ENCODE measurements at places on chromosomes 5 and 9.

DNA sequence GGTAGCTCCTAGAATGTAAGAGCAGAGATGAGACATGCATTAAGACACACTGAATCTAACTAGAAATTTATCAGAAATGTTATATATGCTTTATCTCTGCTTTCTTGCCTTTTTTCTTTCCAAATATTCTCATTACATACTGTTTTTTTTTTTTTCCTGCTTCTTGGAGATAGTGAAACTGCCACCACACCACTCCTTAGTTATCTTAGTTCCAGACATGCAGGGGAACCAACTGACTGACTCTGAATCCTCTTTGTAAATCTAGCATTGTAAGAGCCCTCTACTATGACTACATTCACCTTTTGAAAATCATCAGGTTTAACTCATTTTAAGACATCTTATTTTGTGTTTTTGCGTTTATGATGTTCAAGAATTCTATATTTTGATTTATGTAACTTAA is 181.3 kb upstream of the ST8SIA4 start:
- peak; percentile 26 for DNase-seq

GRCh38 chr9:101201630-101202029 is 173.1 kb downstream of the PLPPR1 start:
- no peak for DNase-seq

DNA sequence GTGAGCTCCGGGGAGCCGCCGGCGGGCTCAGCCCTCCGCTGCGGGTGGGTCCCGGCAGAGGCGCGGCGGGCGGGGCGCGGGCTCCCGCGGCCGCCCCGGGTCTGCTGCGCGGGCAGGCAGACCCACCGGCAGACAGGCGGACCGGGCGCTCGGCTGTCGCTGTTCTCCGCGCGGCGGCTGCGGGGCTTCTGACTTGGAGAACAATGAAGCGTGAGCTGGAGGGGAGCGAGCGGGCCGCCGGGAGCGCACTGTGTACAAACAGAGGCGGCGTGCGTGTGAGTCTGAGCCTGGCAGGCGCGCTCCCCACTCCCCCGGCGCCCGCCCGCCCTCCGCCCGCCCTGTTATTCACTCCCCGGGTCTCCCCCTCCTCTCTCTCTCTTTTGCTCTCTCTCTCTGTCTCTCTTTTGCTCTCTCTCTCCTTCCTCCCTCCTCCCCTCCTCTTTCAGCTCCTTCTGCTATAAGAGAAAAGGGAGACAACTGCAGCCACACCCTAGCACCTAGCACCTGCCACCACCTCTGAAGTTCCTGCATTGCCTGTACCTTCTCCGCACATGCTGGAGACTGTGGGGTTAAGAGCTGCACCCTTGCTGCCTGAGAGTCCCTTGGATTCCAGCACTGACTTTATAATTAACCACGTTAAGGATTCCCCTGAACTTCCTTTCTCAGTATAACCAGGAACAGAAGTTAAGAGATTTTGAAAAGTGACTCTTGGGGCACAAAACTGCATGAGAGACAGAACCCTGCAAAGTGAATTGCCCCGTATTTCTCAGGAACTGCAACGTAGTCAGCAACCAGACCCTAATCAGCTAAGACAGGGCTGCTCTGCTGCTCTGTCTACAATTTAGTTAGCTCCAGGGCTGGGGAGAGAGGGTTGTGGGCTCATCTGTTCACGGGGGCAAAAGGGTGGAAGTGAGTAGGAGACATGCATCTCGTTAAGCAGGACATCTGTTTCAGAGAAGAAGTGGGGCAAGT is at the start of gene EDIL3:
Gene EDIL3, minus strand, starts transcription at position 277 of the 972 bp plus-strand sequence. CDS start 506 bp downstream, outside the sequence.
- no peak for DNase-seq

DNA sequence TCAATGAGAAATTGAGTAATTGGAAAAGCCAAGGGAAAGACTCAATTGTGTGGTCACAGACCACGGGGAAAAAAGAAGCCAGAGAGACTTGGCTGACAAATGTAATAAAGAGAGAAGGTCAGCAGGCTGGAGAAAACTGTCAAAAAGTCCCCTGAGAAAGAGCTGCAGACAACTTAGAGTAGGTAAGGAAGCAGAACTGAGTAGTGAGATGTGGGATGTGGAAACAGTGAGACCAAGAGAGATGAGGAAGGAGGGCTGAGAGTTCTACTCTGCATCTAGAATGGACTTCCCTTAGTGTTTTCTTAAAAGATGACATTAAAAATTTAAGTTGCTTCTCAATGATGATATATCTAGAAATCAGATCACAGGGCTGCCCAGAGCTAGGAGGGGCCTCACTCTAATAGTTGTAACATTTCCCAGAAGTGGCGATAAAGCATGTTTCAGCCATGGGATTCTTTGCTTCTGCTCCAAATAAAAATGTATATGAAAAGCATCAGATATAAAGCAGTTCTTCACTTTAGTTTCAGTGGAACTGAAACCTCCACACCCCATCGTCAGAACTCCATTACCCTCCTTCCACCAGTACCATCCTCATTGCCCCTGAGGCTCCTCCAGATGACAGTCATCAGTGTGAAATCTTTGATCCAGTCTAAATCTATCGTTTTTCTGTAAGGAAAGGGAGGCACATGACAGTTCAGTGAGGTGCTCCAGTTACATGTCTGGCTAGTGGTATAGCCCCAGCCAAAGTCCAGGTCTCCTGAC is 80.6 kb downstream of the SPEF2 start:
- DNase-seq, result no peak

GRCh38 chr5:92455011-92455410 is 1071.9 kb upstream of the ARRDC3 start:
- DNase-seq, result no peak

DNA sequence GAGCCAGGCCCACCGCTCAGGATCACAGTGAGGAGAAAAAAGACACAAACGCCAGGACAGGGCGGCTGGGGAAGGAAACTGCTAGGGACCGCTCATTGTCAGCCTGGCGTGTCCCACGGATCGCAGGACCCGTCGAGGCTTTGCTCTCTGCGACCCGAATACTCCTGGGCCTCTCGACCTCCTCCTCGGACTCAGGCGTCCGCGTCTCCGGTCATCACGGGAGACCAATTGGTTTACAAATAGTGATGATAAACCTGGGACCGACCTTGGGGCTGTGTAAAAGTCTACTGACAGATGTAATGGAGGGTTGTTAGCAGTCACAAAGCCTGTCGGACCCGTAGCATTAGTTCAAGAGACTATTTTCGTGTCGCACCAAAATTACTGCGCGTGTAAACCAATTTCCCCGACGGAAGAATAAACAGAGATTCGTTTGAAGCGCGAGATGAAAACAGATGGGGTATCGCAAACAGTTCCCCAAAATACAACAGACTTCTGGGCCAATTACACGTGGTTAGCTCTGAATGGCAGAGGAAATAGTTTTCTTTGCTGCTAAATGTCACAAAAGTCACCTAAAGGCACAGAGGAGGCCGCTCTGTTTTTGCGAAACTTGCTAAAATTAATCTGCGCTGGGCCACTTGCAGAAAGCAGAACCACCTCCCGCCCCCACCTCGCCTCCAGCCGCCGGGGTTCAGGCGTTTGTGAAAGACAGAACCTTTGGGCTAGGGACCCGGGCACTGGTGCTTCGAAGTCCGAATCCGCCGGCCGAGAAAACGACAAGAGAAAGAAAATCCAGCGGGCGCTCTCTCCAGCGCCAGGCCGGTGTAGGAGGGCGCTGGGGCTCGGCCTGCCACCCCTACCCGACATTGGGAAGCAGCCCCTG is 67.6 kb downstream of the FOXD1 start:
- no peak for DNase-seq

- DNase-seq, result no peak
Observed at GRCh38 chr5:16869821-16870796, 66.0 kb downstream of the MYO10 start.

DNA sequence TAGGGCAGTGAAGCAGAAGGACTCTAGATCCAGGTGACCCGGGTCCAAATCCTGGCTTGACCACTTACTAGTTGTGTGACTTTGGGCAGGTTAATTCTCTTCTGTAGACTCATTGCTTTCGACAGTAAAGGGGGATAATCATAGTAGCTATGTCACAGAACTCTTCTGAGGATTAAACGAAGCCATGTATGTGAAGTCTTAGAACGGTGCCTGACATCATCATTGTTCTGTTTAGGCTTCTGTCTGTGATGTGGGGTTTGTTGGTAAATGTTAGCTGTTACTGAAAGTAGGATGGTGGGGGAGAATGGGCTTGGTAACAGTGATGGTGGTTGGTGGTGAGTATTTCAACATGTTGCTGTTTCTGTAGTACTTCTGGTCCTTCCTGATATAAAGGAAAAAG is 73.7 kb downstream of the MAP1B start:
- DNase-seq, result no peak

- no peak for DNase-seq
Observed at GRCh38 chr5:124628721-124629596, 117.5 kb downstream of the ZNF608 start.

DNA sequence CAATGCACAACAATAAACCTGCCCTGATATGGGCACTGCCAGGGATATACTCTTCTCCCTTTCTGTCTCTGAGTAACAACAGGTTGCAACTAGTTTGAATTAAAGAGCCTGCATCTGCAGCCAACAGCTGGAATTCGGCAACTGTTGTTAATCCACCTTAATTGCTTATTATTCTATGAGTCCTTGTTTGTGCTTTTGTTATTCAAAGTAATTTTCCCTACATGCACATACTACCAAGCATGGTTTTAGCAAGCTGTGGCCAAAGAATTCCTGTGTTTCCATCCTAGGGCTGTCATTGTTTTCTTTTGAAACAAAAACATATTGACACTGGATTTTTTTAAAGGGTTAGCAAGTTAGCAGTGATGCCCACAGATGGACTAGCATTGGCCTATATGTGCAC is 171.5 kb downstream of the EFNA5 start:
- no peak for DNase-seq

GRCh38 chr5:31771500-31771899 is 132.6 kb downstream of the PDZD2 start:
- DNase-seq, result no peak

DNA sequence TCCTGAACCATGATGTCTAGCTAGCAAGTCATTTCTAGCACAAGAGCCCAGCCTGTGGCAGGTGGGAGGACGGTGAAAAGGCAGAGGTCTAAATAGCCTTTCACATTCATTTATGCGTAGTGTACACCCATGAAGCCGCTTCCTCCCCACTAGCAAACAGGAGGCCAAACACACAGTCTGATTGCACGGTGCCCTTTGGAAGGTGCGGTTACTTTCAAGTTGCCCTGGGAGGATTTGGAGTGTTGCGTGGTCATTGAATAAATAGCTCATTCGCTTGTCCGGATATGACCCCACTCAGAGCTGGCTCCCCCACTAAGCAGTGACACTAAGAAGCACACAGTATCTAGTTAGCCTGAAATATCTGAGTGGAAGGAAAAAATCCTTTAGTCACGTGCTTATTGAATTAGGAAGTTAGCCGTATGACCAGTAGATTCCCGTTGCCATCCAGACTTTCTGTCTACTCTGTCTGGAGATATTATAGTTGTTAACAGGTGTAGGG is 664 bp upstream of the ARSB start:
- DNase-seq, result no peak

DNA sequence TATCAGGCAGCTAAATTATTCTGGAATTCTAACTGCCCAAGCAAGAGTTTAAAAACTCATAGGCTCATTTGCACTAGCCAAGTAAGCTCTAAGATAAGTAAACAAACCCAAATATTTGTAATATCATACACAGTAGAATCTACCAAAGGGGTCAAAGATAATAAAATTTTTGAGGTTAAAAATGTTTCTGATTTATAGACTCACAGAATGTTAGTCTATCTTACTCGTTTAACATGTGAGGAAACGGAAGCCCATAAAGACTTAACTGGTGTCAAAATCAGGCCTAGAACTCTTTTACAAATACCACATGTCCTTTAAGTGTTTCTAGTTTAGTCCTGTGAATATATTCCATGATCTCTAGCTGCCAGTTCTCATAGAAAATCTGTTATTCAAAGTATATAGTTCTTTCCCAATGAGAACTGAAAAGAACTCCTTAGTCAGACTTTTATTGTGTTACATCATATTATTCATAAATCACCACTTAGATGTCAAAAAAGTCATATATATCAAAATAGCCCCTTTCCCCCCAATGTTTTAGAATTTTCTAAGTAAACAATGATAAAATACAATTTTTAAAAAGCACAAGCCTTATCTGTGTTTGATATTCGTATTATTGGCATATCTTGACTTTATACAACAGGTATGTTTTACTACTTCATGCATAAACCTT is 13.9 kb downstream of the RAB14 start:
- no peak for DNase-seq

DNA sequence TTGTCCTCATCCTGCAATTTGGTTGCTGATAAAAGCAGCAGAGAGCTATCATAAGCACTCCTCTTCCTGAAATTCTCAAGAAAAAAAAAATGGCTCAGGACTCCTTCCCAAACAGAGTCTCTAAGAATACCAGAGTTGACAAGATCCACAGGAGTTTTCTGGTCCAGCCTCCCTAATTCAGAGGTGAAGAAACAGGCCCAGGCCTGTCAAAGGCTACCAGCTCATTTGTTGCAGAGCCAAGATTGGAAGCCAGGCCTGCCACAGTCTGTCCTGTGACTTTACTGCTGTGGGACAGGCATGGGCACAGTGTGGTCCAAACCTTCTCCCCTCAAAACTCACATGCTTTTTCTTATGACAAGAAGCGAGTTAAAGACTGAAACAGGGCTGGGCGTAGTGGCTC is 41.5 kb downstream of the NIPSNAP3B start:
- no peak for DNase-seq

DNA sequence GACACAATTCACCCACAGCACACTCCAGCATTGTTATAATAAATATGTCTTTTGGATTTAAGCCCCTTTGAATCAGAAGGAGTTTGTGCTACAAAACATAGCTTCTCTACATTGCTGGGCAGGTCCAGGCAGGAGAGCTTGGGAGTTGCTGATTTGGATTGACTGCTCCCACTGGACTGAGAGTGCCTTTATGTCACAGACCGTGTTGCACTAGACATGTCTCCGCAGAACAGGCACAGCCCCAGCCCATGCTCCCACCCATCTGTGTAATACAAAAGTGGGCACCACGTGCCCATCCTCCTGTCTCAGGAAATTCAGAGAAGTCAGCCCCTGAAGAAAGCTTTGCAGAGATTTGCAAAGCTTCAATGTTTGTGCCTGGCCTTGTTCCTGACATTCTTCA is 117.1 kb downstream of the MED10 start:
- no peak for DNase-seq
